ENCODE measurements at places on chromosomes 2 and 18.

- no peak for DNase-seq
These were observed 57.5 kb downstream of the UBE2E3 start for GRCh38 chr2:181037922-181038321.

DNA sequence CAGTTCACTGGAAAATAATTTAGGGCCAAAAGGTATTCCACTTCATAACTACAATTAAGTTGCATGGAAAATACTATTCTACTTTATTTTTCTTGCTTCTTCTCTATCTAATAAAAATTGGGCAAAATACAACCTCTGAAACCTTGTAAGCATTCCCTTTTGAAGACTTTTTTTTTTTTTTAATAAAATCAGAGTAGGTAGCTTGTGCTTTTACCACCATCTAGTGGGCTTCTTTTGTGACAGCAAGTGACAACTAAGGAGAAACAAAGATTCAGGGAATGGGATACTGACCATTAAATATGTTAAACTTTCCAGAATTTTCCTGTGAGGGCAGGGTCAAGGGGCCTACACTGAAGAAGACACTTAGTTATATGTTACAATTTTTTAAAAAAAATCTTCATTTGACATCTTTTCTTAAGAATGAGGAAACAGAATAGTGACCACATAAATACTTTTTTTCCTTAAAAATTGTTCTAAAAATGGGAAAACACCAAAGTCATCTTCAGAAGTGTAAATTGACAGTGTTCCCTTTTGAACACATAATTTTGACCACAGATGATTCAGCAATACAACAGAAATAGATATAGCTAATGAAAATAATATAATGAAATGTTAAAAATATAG, 1183.2 kb upstream of the ACVR2A start:
- DNase-seq: no peak

- no peak for DNase-seq
These were observed 176.4 kb downstream of the ZNF516 start for GRCh38 chr18:76318607-76319006.

DNA sequence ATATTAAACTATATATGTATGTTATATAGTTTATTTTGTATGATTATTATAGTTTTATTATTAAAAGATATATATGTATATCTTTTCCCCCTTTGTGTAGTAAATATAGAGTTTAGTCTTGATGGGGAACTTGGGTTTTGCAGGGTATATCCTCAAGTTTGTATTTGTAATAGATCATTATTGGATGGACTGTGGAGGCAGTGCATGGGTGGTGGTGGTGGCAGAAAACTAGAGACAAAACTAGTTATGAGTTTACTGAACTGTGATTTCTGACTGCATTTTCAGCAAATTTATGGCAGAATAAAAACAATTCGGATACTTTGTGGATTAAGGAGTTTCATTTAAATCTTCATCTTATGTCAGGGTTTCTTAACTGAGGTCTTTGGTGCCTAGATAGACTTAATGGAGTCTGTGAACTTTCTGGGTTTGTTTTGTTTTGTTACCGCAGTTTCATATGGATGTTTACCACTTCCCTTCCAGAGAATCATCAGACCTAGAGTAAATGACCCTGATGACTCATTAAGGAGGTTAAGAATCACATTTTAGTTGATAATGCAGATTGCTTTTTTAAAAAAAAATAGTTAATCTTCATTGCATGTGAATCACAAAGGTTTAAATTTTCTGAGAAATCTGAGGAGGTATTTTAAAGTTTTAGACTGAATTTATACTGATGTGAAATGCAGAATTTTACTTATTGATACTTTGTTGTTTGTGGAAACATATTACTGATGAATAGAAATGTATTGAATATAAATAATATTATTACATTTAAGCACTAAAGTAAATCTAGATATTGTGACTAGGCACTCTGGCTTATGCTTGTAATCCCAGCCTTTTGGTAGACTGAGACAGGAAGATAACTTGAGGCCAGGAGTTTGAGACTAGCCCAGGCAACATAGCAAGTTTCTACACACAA, 14.5 kb downstream of the EPC2 start:
- no peak for DNase-seq

- no peak for DNase-seq
These were observed 1038.6 kb upstream of the SLC39A10 start for GRCh38 chr2:194618432-194618831.

- no peak for DNase-seq
These were observed 1.6 kb downstream of the OSR1 start for GRCh38 chr2:19356545-19357401.

GRCh38 chr2:231764760-231765159, 16.3 kb downstream of the PDE6D start:
- DNase-seq: no peak

GRCh38 chr2:223537651-223538601, 64.2 kb downstream of the SCG2 start:
- no peak for DNase-seq

DNA sequence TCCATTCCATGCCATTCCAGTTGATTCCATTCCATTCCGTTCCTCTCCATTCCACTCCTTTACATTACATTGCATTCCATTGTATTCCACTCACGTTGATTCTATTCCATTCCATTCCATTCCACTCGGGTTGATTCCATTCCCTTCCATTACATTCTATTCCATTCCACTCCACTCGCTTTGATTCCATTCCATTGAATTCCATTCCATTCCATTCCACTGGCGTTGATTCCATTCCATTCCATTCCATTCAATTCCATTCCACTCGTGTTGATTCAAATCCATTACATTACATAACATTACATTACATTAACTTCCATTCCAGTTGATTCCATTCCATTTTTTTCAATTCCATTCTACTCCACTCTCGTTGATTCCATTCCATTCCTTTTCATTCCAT, 1142.8 kb downstream of the RPIA start:
- DNase-seq: no peak

DNA sequence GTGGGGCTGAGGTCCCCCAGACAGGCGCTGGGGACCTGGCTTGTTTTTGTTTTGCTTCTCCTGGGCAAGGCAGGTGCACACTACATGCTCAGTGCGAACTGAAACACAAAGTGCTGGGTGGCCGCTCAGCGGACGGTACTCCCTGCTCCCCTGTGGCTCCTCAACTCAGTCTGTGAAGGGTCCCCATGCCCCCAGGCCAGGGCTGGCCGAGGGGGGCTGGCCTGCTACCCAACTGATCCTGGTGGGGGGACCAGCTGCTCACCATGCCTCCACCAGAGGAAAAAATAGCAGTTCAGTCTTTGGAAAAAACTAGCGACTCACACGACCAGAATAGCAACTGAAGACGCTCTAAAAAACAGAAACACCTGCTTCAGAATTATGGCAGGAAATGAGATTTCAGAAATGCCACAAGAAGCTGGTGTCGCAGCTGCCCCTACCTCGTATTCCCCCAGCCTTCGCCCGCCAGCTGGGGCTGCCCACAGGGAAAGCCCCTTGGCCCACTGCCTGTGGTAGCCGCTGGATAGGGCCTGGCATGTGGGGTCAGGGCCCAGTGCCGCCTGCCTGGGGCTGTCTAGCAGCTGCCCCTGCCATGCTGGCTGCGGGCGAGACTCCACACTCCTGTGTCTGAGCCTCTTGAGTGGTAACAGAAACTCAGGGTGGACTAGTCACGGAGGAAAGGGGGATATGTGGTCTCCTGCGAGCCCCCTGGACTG, 43.7 kb downstream of the MEX3C start:
- DNase-seq: peak; percentile 63

DNA sequence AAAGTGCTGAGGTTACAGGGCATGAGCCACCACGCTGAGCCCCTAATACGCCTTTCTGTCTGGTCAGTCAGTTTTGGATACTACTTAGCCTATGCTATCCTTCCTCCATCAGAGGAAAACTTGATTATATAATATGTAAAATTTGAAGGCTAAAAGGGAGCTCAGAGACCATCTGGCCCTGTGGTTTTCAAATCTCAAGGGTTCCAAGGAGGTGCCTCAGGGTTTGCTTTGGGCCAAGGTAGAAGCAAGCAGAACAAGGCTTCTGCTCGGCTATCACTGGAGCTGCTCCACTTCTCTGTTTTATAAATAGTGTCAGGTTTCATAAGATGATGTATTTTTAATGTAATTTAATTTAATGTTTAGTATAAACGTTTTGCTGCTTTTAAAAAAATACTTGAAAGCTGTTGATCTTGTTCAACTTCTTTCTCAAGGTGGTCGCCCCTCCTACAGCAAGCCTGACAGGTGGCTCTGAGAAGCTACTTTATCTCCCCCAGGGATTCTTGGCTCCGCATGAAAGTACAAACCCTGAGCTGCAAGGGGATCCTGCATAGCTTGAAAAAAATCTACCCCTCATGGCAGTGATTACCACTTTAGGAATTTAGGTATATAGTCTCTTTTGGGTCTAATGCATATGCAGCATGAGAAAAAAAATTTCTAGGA, 290.3 kb downstream of the CNTNAP5 start:
- no peak for DNase-seq

DNA sequence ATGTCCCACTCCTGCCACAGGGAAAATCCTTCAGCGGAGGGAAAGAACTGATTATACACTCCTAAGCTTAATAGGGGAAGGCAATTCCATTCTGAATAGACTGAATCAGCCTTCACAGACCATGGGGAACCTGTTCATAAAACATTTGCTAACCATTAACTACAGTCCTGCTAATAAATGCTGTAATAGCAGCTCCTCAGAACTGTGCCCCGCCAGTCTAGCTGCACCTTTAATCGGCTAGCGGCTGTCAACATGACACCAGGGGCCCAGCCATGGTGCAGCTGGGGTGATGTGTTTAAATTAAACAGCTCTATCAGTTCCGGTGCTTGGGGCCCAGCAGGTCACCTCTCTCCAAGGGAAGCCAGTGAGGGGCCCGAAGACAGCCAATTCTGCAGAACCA, 77.8 kb downstream of the GALNT14 start:
- DNase-seq: no peak

- DNase-seq: no peak
These were observed 28.9 kb upstream of the FBLN7 start for GRCh38 chr2:112109278-112109677.

DNA sequence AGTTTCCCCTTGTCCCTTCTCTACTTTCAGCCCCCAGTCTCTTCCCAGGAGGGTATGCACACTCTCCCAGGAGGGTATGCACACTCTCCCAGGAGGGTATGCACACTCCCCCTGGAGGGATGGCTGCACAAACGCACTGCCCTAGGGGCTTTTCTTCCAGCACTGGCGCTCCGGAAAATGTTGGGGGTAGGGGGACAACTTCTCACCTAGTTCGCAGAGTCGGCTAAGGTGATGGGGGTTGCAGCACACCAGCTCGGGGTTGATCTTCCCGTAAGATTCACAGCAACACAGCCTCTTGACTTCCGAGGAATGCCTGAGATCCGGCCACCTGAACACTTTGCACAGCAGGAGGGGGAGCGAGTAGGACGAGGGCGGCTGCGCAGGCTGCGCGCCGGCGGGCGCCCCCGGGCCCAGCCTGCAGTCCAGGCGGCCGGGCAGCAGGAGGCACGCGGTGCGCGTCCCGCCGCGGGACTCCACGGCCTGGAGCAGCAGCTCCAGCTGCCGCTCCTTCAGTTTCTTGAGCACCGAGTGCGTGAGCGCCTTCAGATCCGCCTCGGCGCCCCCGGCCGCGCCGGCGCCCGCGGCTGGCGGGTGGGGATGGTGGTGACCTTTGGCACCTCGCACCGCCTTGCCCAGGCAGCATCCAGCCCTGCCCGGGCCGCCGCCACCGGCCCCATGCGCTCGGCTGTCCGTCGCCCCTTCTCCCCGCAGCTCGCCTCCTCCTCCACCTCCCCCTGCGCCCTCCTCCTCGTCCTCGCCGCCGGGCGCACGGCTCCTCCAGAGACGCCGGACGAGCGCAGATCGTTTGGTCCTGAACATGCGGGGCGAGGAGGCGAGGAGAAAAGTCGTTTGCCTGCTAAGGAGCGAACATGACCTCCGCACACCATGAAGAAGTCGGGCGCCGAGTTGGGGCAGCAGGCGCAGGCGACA, 894 bp downstream of the SMAD7 start:
- DNase-seq: peak; percentile 53

DNA sequence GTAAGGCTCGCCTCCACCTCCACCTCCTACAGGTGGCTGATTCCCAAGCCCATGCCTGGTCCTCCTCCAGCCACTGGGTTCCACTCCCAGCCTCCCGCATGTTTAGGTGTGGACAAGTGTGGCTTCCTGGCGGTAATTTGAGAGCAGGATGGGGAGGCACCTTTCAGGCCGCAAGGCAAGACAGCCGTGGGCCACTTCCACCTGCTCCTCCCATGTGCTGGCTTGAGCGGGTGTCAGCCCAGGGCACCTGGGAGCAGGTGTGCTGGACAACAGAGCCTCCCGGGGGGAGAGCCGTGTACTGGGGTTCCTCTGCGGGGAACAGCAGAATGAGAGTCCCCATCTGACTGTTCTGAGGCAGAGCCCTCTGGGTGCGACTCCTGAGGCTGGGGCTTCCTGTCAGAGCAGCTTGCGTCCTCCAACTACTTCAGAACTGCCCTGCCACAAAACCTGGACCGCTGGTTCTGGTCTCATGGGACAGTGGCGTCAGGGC, 83.9 kb downstream of the TPO start:
- DNase-seq: no peak

DNA sequence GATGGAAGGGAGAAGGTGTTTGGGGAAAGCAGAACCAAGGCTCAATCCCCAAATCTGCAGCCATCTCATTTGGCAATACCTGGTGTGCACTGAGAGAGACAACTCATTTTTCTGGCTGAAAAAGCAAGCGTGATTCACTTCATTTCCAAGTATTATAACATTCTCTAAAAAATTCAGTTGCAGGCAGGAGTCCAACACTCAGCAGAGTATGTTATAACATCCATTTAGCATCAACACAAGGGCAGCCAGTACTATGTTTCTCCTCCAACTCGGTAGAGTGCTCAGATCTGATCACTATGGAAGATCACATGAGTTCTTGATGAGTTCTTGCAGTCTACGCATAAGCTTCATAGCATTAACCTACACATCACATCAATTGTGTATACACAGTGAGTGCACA, 99.4 kb upstream of the PID1 start:
- peak; percentile 34 for DNase-seq

- DNase-seq: no peak
These were observed 466.0 kb downstream of the NR4A2 start for GRCh38 chr2:155866477-155866876.

GRCh38 chr2:109180786-109181185, 51.8 kb downstream of the SH3RF3 start:
- DNase-seq: no peak

DNA sequence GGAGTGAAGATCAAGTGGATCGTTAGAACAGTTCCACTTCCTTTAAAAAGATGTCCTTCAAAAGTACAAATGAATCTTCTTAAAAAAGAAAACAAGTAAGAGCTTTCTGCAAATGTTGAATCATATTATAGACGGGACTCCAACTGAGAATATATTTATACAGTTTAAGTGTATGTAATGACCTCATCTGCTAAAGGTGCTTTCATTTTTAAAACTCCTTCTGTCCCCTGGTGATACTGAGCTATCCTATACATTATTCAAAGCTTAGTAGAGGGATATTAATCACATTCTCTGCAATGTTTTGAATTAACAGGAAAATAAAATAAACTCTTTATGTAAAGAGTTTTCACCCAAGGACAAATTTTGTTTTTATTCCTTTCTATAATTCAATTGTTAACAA, 420.7 kb upstream of the SLC8A1 start:
- DNase-seq: no peak

DNA sequence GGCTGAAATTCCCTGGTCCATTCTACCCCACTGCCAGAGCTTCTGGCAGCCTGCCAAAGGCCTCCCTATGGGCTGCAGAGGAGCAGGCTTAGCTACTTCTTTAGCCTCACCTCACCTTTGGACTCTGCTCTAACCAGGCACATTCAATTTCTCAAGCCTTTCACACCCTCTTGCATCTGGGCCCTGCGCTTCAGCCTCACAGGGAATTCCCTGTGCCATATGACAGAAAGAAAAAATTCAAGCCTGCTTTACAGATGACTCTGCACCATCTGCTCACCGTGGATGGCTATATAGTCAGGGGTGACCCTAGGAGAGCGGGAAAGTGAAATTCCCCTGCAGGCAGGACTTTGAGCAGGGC, 62.5 kb downstream of the REEP1 start:
- DNase-seq: no peak
